ENCODE measurements at places on chromosomes 7 and 10.

DNA sequence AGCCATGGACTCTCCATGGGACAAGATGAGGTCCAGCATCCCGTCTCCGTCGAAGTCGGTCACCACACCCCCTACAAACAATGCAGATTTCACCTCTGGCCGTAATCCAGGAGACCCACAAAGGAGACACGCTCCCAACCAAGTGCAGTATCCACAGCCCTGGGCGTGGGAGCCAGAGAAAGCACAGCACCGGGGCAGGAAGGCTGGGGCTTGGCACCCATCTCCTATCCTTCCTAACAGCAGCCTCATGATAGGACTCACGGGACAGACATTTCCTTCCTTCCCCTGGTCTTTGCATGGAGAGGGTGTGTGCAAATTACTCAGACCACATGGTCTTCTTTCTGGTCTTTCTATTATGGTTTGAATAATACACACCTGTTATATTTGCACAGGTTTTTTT is 46.3 kb downstream of the GOLGA7B start:
- no peak for DNase-seq

- peak; percentile 2 for DNase-seq
Measured at GRCh38 chr10:42959833-42960232, 117.0 kb upstream of the RET start.

GRCh38 chr10:101224060-101224909 is 5.0 kb downstream of the LBX1 start:
- DNase-seq: no peak

- DNase-seq: no peak
Measured at GRCh38 chr7:142001163-142001874, 5.6 kb downstream of the MGAM start.

DNA sequence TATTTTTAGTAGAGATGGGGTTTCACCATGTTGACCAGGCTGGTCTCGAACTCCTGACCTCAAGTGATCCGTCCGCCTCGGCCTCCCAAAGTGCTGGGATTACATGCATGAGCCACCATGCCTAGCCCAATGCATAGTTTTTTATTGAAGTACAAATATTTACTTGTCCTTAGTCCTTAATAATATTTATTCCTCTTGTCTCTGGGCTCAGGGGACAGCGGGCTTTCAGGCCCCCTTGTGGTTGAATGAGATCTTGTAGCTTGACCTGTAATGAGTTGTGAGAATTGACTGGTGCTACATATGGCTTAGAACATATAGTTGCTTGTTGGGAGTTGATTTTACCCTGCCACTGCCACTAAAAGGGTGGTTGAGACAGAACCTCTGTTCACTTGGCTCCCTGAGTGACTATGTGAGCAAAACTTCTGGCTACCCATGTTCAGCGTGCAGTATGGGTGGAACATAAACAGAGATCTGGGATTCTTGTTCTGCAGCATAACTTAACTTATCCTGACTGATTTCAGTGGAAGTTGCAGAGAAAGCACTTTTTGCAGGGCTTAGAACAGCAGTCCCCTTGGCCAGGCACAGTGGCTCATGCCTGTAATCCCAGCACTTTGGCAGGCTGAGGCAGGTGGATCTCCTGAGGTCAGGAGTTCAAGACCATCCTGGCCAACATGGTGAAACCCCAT is 14.9 kb downstream of the CCL26 start:
- DNase-seq: no peak

DNA sequence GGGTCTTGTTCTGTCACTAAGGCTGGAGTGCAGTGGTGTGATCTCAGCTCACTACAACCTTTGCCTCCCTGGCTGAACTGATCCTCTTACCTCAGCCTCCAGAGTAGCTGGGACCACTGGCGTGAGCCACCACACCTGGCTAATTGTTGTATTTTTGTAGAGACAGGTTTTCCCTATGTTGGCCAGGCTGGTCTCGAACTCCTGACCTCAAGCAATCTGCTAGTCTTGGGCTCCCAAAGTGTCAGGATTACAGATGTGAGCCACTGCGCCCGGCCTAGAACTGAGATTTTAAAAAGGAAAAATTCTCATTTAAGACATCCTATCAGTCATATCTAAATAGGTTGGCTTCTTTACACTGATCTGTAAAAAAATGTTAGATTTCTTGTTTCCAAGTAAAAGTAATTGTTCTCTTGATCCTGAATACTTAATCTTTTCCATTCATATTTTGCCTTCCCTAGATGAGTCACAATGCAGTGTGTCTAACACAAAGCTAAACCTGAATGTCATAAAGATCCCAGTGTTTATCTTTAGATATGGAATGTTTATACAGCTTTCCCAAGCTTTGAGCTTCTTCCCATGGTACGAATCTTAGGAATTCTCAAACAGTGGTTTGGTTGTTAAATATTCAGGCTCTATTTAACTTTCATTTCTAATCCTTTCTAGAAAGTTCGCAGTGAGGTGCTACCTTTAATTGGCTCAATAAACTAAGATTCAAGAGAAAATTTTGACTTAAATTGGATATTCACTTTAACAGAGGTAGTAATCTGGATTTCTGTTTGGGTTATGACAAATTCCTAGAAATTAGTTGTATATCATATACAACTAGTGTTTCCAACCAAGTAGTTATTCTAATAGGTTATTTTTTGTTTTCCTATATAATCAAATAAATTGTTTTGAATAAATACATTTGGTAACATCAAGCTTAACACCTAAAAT is 12.1 kb upstream of the LAMB1 start:
- DNase-seq: no peak

DNA sequence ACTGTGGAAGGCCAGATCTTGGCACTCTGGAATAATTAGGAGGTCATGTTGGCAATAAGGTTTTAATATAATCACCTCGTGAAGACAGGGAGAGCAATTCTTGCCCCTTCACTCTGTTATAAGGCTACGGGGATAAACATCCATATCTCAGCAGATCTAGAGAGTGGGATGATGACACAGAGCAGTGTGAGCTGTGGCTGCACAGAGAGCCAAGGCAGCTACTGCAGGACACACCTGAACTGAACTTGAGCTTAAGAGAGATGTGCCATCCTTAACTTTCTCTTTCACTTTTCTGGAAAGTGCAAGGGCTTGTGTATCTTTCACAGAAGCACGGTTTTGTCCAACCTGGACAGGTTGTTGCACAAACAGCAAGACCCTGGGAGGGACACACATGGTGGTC is 174.7 kb downstream of the GATA3 start:
- peak; percentile 50 for DNase-seq

- DNase-seq: no peak
Measured at GRCh38 chr7:128164061-128164954, 76.8 kb upstream of the LEP start.

DNA sequence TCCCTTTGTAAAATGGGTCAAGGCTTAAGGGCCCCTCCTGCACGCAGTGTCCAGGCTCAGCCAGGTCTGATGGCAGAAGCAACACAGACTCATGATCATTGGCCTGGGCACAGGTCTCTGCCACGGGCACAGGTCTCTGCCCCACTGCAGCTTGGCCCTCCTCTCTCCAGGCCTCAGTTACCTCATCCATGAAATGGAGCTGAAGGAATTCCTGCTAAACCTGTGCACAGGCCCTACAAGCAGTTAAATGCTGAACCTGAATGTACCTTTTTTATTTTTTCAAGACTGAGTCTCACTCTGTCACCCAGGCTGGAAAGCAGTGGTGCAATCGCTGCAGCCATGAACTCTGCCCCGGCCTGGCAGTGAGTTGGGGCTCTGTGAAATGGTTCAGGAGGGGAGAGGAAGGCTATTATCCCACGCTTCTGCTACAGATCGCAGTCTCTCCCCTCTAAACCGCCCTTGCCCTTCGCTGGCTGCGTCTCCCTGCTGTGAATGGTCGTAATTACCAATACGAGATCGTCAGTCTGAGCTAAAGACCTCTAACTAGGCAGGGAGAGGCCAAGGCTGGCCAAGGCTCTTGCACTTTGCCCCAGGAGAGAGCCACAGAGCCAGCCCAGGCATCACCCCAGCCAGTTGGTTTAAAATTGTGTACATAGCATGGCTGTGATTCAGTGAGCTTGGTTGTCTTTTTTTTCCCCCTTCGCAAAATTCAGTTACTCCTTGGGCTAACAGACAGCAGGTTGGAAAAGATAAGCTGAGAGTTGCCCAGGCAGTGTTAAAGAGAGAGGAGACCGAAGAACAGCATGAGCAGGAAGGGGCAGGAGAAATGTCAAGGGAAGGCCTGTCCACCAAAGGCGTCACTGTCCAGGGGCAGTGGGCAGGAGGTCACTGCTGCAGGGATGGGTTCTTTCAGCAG is 93.0 kb upstream of the KCTD7 start:
- no peak for DNase-seq

DNA sequence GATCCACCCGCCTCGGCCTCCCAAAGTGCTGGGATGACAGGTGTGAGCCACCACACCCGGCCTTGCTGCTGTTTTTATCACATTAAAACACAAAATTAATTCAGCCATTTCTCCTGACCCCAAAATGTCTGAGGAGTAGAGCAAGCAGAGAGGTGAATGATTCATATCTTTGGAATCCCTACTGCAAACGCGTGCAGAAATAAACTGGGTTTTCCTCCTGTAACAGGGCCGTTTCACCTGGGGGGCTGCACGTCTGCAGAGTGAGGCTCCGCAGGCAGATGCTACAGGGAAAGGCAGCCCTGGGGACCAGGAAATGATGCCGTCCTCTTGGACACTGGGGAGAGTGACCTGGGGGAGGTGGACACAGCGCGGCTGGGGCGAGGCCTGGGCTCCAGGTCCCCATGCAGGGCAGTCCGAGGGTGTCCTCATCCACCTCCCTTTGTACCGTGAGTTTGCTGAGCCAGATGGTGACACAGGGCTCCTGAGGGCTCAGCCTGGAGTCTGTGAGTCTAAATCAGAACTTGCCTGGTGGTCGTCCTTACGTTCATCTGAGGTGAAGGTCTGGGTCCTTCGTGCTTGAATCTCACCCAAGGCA is 41.9 kb downstream of the PDGFA start:
- no peak for DNase-seq

All from activated T-helper 2 cell treated with anti-CD3 and anti-CD28 coated beads, Interferon-gamma antibody, Interleukin-2, Interleukin-4, amounts not matched to agents 10 μg/mL and 5 μg/mL and 100 μg/mL, durations not matched to agents 14 hours and 24 hours and 36 hours (primary cell).